Activated CD4-positive, alpha-beta T cell treated with anti-CD3 and anti-CD28 coated beads, Interleukin-2, amount 50 U/mL, for 24 hours (primary cell): ENCODE measurements at places on chromosomes 1 and 21.

GRCh38 chr1:67896826-67897225 is 63.6 kb upstream of the GNG12 start:
- DNase-seq: no peak

DNA sequence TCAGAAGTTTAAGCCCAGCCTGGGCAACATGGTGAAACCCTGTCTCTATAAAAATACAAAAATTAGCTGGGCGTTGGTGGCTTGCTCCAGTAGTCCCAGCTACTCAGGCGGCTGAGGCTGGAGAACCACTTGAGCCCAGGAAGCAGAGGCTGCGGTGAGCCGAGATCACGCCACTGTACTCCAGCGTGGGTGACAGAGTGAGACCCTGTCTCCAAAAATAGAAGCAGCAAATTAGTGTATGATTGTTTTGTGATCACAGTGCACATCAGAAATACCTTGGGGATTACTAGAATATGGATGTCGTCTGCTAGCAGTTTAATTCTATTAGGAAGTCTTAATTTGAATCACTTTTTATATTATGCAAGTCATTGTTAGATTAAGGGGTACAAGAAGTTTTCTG is 59.0 kb downstream of the ZBTB17 start:
- no peak for DNase-seq

GRCh38 chr1:76871355-76871974 is 4.2 kb downstream of the ST6GALNAC5 start:
- DNase-seq: no peak

GRCh38 chr1:114559356-114559755 is 22.1 kb downstream of the BCAS2 start:
- DNase-seq: no peak

DNA sequence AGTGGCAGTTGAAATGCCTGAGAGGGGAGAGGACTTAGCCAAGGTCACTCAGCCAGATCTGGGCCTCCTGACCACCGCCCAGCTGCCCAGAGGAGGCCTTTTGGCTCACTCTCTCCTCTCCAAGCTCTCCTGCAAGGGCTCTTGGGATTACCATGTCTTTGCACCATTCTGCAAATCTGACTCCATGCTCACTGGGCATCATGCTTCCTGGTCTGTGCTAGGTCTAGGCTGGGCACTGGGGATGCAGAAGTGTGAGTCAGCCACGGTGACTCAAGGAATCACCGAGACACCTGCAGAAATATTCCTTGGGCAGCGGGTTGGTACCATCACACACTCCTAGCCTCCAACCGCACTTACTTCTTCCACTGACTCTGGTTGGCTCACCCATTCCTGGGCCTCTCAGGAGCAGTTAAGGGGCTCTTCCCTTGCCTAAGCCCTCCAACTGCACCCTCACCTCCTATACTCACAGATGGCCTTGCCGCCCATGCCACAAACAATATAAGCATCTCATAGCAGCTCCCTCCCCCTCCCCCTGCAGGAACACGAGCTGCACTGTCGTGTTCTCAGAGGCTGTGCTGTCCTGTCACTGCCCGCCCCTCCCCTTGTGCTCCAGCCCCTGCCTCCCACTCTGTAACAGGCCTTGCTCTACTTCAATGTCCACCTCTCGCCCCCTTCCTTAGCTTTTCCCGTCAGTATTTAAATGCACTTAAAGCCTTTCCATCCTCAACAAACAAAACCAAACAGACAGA is 34.8 kb downstream of the CDCP2 start:
- no peak for DNase-seq

GRCh38 chr21:31724552-31724951 is 7.4 kb downstream of the SCAF4 start:
- DNase-seq: no peak

DNA sequence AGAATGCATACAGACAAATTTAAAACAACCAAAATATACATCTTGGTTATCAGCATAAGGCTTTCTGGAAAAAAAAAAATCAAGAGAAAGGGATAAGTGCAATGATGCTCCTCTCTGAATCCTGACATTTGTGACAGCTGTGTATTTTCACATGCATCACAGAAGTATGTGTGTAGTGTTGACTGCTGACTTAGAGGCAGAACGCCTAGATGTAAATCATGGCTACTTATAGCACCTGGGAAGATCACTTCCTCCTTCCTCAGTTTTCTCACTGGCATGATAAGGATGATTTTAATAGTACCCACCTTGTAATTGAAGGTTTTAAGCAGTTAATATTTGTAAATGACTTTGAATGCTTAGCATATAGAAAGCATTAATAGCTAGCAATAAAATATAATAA is 112.5 kb downstream of the MRPL39 start:
- no peak for DNase-seq

DNA sequence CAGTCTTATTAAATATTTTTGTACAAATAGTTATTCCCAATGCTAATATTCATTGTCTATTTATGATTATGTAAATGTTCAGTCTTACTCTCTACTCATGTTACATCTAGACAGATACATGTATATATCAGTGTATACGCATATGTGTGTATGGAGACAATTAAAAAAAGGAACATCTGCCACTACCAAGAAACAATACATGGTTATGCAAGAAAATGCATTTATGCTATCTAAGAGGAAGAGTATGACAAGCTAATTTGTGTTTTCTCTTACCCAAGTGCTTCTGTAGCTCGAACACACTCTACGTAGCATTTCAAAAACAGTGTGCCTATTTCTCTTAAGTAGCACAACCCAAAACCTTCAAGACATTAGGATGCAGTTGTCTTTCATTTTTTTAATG is 6.1 kb upstream of the RLF start:
- DNase-seq: no peak

DNA sequence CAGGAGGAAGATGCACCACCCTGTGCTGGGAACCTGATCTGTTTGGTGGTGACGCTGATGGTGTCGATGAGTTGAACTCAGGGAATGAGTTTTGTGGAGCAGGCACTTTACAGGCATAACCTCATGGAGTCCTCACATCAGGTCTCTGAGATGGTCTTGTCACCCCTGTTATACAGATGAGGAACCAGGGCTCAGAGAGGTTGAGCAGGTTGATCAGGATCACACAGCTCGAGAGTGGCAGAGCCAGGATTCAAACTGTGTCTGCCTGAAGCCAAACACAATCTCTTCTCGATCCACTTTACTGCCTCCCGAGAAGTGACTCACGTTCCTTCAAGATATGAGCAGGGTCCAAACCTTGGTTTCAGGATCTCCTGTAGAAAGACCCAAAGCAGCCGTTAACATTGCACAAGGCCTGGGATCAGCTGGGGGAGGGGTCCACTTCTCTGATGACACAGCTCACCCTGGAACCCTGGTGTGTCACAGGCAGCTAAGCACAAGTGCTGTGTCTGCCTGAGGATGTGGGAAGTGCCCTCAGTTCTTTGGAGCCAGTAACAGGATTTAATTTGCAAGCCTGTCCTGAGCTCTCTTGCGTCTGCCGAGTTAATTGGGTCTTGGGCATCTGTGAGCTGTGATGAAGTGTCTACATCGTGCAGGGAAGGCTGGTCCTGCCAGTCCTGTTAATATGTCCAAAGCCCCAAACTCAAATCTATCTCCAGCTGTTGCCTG is 65.4 kb upstream of the STUM start:
- DNase-seq: no peak

DNA sequence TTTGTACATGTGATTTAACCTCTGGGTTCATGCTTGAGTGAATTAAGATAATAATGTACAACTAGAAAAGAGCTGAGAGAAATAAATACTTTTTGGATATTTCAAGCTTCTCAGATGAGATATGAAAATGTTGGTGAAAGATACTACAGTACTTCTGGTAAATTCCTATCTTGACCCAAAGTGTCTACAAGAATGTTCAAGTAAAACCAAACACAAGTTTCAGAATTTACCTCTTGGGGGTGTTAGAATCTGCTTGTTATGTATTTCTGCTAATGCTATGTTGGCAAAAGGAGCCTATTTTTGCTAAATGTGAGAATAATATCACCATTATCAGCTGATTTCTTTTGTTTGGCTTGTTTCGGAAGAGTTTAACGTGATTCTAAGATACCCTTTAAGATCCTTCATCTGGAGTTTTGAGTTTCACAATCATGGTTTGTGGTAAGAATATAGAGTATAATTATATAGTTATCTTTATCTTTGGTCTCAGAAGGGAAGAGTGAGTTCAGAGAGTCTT is 388.5 kb downstream of the LMO4 start:
- DNase-seq: no peak

GRCh38 chr21:45461806-45462341 is 56.9 kb downstream of the COL18A1 start:
- no peak for DNase-seq

- DNase-seq: no peak
Observed at GRCh38 chr1:150543500-150544143, 5.6 kb upstream of the ADAMTSL4 start.

GRCh38 chr1:10210841-10211804 is 753 bp downstream of the KIF1B start:
- DNase-seq: no peak

GRCh38 chr1:180029524-180030135 is 75.0 kb downstream of the CEP350 start:
- no peak for DNase-seq

DNA sequence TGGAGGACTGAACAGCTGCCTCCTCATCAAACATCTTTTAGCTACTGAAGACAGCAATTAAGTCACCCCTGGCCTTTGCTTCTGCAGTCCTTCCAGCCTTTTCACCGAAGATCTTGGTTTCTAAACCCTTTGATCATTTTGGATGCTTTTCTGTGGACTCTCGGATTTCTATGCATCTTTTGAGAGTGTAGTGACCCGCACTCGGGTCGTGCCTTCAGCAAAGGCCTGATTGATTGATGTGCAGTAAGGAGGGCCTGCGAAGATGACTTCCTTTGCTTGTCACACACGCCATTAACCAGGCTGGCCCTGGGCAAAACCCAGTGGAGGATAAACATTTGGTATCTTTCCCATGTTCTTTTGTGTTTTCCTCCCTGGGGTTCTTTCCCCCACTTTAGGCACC is 157.5 kb upstream of the CD34 start:
- no peak for DNase-seq

GRCh38 chr1:93357242-93357641 is 11.5 kb downstream of the DR1 start:
- no peak for DNase-seq

DNA sequence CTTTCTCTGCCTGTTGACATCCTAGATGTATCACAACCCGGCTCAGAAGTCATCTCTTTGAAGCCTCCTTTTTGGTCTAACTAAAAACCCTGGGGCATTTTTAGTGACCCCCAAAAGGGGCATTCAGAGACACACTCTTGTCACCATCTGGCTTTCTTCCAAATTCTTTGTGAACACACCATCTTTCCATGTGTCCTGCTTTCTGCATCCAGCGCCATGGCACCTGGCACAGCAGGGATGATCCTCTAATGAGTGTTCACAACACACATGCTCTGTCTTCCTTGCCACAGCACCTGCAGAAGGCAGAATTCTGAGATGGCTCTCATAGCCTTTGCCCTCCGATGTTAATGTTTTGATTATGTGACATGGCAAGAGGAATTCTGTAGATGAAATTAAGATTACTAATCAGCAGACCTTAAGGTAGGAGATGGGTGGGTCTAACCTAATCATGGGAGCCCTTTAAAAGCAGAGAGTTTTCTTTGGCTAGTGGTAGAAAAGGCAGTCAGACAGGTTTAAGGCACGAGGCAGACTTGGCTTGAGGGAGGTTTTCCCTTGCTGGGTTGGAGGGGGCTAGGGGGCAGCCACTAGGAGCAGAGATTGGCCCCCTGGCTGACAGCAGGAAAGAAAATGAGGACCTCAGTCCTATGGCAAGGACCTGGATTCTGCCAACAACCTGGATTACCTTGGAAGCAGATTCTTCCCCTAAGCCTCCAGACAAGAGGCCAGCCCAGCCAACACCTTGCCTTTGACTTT is 4.9 kb upstream of the TMEM61 start:
- no peak for DNase-seq

DNA sequence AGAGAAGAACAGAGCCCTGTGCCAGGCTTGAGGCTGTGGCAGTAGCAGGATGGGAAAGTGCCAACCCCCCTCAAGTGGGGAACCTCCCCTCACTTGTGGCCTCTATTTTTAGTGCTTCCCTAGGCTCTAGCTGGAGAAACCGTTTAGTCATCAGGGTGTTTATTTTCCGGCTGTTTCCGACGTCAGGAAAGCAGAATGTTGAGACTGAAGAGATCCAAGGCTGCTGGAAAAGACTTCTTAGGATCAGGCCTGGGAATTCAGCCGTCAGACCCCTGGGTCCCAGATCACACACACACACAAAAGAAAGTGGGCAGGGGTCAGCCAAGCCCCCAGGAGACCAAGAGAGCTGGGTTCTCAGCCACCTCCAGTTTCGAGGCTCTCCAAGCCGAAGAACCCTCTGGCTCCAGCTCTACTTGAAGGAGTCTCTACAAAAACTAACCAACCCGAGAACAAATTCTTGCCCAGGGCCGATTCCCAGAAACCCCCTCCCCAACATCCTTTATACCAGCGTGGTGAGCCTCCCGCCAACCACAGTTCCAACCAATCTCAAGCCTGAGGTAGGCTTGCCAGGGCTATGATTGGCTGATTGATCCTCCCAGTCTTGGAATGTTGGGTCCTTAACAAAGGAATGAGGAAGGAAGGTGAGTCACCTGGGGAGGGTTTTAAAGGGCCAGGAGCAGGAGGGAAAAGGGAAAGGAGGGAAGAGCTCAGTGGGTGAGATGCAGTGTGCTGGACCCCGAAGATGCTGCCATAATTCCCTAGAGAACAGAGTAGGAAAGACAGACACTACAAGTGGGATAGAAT is 2.5 kb upstream of the MEF2D start:
- DNase-seq: no peak

DNA sequence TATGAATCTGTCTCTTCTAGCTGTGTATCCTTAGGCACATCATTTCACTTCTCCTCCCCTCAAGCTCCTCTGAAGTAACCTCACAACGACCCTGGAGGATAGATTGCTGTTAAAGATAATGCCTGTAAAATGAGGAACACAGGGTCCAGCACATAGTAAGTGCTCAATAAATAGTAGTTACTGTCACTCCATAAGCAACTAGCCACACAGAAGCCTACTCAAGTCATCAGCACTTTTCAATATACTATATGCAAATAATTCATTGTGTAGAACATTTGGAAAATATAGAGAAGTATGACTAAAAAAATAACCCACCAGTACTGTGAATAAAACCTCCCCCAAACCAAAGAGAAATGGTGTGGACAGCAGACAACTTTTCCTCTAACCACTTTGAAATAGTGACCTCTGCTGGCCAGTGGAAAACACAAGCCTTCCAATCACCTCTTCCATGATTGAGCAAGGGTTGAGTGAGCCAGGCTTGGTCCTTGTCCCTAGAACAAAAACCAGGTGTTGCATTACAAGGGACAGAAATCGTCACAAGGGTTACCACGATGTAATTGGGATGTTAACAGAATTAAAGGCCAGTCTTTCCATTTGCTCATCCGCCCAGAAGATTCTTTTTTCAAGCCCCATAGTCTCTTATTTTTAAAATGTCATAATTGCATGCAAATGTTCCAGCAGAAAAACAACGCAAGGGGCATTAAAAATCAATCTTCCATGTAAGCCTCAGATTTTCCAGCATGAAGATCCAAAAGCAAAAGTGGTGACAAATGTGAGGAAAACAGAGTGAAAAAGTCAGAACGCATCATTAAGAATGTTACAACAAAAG is 15.7 kb upstream of the GLIS1 start:
- no peak for DNase-seq
